Cardiac muscle cell (in vitro differentiated cells and primary cell): ENCODE measurements at places on chromosomes 7 and 10. TPM values are rescaled to one million over a fixed set of nuclear protein-coding genes. Genes with fewer than 3 reads are reported as not detected.

The SUN3 gene
- not detected in 2 replicates for total RNA-seq

DNA sequence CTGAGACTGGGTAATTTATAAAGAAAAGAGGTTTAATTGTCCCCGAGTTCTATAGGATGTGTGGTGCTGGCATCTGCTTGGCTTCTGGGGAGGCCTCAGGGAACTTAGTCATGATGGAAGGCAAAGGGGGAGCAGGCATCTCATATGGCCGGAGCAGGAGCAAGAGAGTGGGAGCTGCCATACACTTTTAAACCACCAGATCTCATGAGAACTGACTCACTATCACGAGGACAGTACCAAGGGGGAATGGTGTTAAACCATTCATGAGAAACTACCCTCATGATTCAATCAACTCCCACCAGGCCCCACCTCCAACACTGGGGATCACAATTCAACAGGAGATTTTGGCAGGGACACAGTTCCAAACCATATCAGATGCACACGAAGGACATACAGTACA is 199.9 kb upstream of the DPP6 start:
- H3K27me3 ChIP-seq = no peaks in the 10 kb centered on the region
- no peak overlapping the region for H3K4me3 ChIP-seq
- no peak for DNase-seq
- H3K4me1 ChIP-seq = no peaks in the 10 kb centered on the region

DNA sequence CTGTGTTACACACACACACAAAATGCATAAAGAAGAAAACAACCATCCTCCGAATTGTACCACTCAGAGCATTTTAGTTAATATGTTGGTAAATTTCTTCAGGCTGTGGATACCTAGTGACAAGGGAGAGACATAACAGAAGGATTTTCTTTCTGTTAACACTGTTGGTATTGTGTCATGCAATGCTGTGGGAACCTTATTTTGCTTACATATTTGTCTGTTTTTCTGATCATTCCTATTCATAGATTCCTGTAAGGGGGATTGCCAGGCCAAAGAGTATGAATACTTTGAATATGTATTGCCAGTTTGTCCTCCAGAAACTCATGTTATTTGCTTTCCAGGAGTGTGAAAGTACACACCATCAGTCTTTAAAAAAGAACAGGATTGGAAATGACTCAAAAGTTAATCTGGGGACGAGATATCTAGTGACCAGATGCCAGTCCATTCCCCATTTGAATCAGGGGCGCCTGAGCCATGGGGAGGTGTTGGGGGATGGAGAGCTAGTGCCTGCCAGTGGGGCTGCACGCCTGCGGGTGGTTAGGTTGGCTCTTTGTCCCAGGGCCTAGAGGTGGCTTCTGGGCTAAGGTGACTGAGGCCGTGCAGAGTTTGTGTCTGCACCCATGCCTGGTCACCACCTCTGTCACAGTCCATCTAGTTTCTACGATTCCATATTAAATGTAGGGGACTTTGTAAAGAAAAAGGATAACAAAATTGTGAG is 142.0 kb downstream of the PTPN20 start:
- H3K4me1 ChIP-seq = no peaks in the 10 kb centered on the region
- DNase-seq = no peak
- H3K27ac ChIP-seq = no peak overlapping the region
- no peak overlapping the region for H3K4me3 ChIP-seq
- H3K36me3 ChIP-seq = no peaks in the 10 kb centered on the region

The AOC1 gene
- 0.06 TPM in 1 of 2 replicates, not detected in the other for total RNA-seq

The TMEM270 gene
- not detected in 2 replicates for total RNA-seq

GRCh38 chr7:37694208-37695094 is 10.9 kb downstream of the GPR141 start:
- no peaks in the 10 kb centered on the region for H3K36me3 ChIP-seq
- H3K4me3 ChIP-seq = no peak overlapping the region
- H3K27me3 ChIP-seq = no peaks in the 10 kb centered on the region

The EFCAB10 gene
- total RNA-seq = not detected in 2 replicates

The MBL2 gene
- not detected in 2 replicates for total RNA-seq

The IFIT1B gene
- not detected in 2 replicates for total RNA-seq

- no peak overlapping the region for H3K4me3 ChIP-seq
- H3K27me3 ChIP-seq = no peaks in the 10 kb centered on the region
- DNase-seq = no peak
- H3K4me1 ChIP-seq = no peaks in the 10 kb centered on the region
- no peaks in the 10 kb centered on the region for H3K36me3 ChIP-seq
These were observed 107.2 kb upstream of the FOXK1 start for GRCh38 chr7:4574851-4575250.

DNA sequence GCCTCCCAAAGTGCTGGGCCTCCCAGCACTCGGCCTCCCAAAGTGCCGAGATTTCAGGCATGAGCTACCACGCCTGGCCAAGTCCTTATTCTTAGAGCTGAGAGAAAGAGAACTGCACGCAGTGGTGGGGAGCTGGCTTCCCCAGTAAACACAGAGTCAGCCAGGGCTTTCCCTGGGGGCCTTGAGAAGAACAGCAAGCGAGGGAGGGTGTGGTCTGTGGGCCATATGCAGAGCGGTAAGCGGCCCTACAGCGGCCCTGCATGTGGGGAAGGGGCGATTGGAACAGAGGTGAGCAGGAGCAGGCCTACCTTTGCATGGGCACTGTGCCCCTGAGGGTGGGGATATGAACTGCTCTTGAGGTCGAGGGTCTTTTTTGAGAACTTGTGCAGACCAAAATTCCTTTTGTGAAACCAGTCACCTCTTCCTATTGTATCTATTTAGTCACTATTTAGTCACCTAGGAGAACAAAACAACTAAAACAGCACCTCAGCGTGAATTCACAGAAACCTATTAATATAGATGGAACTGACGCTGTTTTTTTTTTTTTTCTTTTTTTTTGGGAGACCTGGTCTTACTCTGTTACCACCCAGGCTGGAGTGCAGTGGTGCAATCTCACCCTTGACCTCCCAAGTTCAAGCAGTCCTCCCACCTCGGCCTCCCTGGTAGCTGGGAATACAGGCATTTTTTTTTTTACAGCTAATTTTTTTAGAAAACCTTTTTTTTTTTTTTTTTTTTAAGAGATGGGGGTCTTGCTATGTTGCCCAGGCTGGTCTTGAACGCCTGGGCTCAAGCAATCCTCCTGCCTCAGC is 36.9 kb upstream of the SH2D4B start:
- peaks cover 16% of the 10 kb centered on the region for H3K4me1 ChIP-seq
- no peaks in the 10 kb centered on the region for H3K27me3 ChIP-seq
- H3K4me3 ChIP-seq = no peak overlapping the region
- H3K36me3 ChIP-seq = no peaks in the 10 kb centered on the region
- peak; percentile 64 for DNase-seq
- no peak overlapping the region for H3K27ac ChIP-seq

GRCh38 chr10:132679217-132679595 is 106.7 kb downstream of the NKX6-2 start:
- no peak overlapping the region for H3K4me3 ChIP-seq
- H3K27ac ChIP-seq = no peak overlapping the region
- H3K36me3 ChIP-seq = no peaks in the 10 kb centered on the region
- no peaks in the 10 kb centered on the region for H3K27me3 ChIP-seq
- H3K4me1 ChIP-seq = no peaks in the 10 kb centered on the region

GRCh38 chr7:15396210-15397158 is 165.3 kb downstream of the AGMO start:
- no peaks in the 10 kb centered on the region for H3K27me3 ChIP-seq
- H3K4me3 ChIP-seq = no peak overlapping the region
- no peaks in the 10 kb centered on the region for H3K4me1 ChIP-seq
- DNase-seq = no peak

The TMEM248 gene
- 53.0 and 86.8 TPM in 2 replicates for total RNA-seq

DNA sequence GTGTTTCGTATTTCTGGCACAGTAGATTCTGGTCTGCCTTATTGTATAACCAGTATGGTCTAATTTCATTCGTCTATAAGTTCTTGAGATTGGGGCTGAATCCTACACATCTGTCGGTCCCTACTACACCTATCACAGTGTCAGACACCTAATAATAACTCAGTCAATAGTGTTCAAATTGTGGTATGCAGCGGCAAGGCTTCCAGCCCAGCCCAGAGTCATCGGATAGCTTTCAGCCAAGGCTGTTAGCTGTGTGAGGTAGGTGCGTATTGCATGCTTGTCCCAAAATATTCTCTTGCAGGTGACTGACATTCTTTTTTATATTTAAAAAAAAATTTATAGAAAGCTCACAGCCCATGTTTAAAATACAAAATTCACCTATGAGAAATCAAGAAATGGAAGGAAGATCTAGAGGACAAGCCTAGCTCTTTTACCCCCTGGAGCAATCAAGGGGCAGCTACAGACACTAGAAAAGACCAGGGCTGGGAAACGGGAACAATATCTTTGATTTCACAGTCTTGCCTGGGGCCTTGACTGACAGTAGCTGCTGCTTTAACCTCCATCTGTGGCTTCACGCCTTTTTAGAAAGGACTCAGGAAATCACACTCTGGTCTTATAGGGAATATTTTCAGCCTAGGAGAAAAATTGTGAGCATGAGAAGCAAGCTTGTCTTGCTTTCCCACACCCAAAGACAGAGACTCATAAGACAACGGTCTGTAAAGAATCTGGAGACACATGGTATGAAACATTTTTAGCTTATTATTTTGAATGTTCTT is 9.5 kb upstream of the ASB4 start:
- no peak overlapping the region for H3K4me3 ChIP-seq
- DNase-seq = peak; percentile 12
- H3K4me1 ChIP-seq = peaks cover 7% of the 10 kb centered on the region
- H3K27ac ChIP-seq = no peak overlapping the region
- no peaks in the 10 kb centered on the region for H3K36me3 ChIP-seq

The FAM13C gene
- 11.2 and 13.4 TPM in 2 replicates for total RNA-seq

GRCh38 chr7:91942312-91942711 is 1.6 kb downstream of the AKAP9 start:
- DNase-seq = no peak
- H3K36me3 ChIP-seq = no peaks in the 10 kb centered on the region
- H3K4me3 ChIP-seq = peak overlapping the region; percentile 56
- H3K27me3 ChIP-seq = no peaks in the 10 kb centered on the region

The SORBS1 gene
- 14.9 and 20.6 TPM in 2 replicates for total RNA-seq

The SLC13A1 gene
- not detected in 2 replicates for total RNA-seq

The ENTPD1 gene
- 0.95 and 1.1 TPM in 2 replicates for total RNA-seq

DNA sequence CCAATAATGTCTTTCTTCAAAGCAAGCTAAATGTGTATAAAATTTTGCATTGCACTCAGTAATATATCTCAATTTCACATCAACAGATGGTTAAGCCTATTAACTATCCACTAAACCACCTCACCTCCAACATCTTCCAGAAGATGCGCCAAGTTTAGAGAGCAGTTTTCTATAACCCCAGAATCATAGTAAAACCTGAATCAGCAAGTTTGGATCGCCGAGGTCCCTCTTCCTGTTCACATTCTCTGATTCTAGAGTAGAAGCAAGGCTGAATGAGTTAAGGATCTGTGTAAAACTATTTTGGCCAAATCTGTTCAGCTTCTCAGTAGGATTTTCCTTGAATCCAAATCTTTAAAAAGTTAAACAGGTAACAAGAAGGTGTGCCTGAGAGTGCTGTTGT is 1.4 kb upstream of the FAM204A start:
- H3K4me1 ChIP-seq = peaks cover 12% of the 10 kb centered on the region
- no peak for DNase-seq
- no peak overlapping the region for H3K4me3 ChIP-seq
- peaks cover 11% of the 10 kb centered on the region for H3K27me3 ChIP-seq

DNA sequence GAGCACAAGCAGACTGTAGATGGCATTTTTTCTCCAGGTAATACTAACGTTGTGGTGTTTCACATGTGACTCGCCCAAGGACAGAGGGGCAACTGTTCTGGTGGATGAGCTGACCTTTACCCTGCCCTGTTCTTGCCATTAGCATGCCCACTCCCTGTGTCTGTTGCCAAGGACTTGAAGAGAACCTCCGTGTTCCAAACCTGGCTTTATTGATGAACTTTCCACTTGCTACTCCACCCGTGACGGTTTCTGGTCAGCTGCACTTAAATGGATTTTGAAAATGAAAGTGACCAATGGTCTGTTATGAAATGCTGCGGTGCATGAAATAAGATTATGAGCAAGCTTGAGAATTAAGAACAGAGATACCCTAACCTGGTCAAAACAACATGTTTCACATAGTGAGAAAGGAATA is 30.4 kb downstream of the LRRC4 start:
- no peaks in the 10 kb centered on the region for H3K36me3 ChIP-seq
- DNase-seq = no peak
- H3K27me3 ChIP-seq = no peaks in the 10 kb centered on the region
